ENCODE measurements at places on chromosomes 7 and 10.

GRCh38 chr10:47253651-47254375, 46.2 kb upstream of the GDF10 start:
- no peak for DNase-seq

GRCh38 chr7:110693344-110693743, 397.6 kb upstream of the LRRN3 start:
- DNase-seq: peak; percentile 14

DNA sequence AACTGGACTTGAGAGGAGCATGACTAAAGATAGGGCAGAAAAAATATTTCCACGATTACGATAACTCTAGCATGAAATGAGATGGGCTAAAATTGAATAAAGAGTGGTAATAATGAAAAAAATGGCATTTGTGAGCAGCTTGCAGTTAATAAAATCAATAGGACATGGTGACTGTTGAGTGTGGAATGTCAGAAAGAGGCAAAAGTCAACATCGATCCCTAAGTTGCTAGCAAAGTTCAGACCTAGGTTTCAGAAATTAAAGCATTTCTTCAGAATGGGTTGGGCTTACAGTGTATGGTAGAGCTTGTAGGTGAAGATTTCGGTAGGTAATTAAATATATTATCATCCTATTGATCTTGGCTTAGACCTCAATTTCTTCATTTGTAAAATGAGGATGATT, 656.7 kb upstream of the NRG3 start:
- no peak for DNase-seq

DNA sequence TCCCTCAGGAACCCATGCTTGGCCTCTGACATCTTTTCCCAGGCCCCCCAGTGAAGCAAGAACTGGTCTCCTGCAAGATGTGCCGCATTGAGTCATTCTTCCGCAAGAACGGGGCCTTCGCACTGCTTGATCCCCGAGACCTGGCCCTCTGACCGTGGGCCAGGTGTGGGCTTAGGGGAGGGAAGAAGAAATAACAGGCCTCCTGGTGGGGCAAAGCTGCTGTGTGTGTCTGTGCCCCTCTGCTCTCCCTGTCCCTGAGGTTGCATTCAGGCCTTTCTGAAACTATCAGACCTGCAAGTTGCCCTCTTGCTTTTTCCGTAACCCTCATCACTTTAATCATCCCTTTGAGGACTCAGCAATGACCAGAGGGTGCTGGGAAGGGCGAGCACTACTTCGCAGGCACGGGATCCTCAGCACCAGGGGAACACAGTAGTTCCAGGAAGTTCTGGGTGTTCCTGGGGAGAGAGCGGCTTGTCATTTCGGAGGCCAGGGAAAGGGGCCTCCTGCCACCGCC, 6.0 kb downstream of the ATP6V1F start:
- DNase-seq: no peak

DNA sequence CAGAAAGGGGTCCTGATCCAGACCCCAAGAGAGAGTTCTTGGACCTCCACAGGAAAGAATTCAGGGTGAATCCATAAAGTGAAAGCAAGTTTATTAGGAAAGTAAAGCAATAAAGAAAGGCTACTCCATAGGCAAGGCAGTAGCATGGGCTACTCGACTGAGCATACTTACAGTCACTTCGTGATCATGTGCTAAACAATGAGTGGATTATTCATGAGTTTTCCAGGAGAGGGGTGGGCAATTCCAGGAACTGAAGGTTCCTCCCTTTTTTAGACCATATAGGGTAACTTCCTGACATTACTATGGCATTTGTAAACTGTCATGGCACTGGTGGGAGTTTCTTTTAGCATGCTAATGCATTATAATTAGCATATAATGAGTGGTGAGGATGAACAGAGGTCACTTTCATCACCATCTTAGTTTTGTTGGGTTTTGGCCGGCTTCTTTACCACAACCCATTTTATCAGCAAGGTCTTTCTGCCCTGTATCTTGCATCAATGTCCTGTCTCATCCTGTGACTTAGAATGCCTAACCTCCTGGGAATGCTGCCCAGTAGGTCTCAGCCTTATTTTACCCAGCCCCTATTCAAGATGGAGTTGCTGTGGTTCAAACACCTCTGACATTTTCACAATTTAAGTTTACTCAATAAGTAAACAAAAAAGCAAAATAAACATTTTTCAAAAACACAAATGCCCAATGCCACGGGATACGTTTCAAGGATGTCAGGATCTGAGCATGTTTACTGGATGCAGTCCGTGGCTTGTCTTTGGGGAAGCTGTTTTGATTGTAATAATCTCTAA, 37.0 kb downstream of the ALOX5 start:
- no peak for DNase-seq

Data from NCI-H1092 treated with DMSO at 0.1 percent for 48 hours (cell line).